ENCODE measurements at places on chromosomes 16 and 17.

DNA sequence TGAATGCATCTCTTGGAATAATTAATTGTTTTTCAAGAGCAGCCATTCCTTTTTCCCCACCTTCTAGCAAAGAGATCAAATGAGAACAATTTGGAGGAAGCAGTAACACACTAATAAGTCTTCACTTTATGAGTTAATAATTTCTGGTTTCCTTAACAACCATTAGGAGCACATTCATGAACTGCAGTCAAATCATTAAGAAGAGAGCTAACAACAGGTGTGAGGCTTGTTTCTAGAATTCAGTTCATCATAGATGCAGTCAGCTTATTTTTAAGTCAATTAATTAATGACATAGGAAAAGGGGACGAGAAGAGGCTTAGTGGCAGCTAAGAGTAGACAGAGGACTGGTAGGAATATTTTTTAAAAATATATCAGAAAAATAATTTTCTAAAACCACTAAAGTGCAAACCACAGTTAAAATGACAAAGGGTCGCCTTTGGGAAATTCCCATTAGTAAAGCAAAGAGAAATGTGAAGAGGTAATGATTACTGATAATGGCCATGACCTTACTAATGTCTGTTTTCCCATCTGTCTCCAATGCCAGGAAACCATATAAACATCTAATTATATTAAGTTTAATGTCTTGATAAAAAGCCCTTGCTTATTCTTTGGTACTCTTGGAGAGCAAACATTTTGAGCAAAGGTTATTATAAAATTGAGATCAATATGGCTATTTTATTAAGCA lies 184.2 kb downstream of the KCNJ2 start:
- DNase-seq = no peak

DNA sequence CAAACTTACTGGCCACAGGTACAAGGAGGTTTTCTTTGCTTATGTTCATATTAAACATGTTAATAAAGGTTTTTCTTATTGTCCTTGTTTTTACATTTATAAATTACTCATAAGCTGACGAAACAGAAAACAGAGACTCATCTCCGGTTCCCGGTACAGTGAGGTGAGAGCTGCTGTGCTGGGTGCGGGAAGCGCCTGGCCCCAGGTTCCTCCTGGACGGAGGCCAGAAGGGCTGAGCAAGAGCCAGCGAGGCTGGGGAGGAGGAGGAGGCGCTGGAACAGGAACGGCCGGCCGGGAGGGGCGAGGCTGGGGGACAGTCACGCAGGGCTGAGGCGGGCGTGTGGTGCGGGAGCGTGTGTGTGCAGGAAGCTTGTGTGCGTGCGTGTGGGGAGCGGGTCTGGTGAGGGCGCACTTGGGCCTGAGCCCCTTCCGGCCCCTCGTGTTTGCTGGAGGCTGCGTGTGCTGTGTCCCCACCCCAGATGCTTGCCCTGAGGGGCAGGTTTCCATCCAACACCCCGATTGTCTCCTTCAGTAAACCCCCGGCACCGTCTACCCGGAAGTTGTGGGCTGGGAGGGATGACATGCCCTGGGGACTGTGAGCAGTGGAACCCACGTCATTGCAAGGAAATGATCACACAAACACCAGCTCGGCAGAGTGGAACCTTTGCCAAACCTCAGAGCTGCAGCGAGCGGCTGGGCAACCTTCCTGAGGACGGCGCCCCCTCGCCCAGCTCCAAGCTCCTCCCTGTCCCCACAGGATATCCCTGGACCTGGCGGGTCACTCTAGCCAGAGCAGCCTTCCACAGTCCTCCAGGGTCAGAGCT lies 19.5 kb downstream of the CD7 start:
- DNase-seq = peak; percentile 97

- no peak for DNase-seq
Measured at GRCh38 chr17:66088173-66088572, 103.8 kb downstream of the CEP112 start.

GRCh38 chr17:65099941-65100315 lies 37.2 kb upstream of the RGS9 start:
- DNase-seq = peak; percentile 76

- peak; percentile 23 for DNase-seq
Measured at GRCh38 chr16:53053967-53054669, 673 bp upstream of the CHD9 start.

DNA sequence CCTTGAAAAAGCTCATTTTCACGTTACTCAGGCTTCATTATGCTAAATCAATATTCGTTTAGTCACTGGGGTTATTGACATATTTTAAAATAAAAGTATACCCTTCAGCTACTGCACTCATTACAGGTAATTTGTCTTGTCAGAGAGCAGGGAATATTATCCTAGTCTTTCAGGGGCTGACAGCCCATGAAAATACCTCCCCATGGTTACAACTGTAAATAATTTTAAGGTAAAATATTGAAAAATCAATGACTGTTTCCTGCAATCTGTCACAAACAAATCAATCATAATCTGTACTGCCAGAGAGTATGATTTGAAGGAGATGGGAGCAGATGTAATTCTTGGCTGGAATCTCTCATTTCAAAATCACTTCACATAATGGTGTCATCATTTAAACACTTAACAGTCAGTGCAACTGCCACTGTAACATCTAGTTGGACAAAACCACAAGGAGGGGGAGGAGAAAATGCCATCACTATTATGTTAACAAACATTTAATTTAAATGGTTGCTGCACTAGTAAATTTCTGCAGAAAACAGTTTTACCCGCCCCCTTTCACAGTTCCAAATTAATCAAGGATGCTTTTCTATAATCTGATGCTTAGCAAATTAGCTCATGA lies 9.3 kb upstream of the IRX5 start:
- no peak for DNase-seq

- DNase-seq = peak; percentile 11
Measured at GRCh38 chr17:51298508-51299371, 38.4 kb downstream of the UTP18 start.

DNA sequence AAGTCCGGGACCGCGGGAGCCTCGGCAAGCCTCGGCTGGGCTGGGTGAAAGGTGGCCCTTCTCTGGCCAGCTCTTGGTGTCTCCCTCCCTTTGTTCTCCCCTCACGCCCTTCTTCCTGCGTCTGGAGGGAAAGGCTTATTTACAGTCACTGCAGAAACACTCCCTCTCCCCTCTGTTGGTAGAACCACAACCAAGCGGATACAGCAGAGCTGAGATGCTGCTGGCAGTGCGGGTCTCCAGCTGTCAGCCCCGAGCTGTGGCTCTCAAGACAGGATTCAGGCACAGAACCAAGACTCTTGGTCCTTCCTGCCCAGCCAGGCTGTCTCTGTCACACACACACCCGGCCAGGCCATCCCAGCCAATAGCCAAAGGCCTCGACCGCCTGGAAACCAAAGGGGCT lies 133.3 kb downstream of the ENGASE start:
- DNase-seq = no peak

DNA sequence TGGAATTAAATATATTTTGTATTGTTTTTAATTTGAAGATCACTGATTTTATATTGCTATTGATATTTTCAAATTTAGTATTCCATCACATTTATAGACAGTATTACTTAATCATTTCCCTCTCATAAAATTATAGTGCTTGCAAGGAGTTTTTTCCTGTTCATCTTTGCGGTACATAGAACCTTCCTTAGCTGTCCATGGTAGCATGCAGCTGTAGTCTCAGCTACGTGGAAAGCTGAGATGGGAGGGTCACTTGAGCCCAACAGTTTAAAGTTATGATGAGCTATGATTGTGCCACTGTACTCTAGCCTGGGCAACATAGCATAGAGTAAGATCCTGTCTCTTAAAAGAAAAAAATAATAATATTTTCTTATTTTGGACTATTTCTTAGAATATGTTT lies 215.8 kb upstream of the CHMP6 start:
- no peak for DNase-seq

DNA sequence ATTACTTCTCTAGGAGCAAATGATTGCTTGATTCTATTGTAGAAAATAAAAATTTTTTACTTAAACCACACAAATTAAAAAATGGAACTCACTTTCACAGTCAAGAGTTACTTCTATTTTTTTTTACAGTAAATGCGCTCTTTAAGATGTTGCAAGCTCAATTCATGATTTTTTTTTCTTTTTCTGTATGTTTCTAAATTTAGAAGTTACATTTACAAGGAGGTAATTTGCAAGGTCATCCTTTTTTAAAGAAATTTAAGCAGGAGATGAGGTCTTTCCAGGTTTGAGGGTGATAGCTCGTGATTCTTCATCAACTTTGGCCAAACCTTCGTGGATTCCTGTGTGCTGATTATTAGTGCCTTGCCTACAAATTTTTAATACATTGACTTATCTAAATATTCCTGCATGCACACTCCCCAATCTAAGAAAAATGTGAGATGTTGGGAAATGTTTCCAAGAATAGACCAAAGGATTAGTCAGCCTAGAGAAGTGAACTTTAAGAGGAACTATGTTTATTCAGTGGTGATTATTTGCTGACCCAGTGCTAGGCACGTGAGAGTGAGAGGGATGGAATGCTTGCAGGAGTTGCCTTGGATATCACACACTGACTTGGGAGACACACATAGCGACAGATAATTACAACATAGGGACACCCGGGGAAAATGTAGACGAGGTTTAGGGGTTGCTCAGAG lies 429.8 kb downstream of the MAF start:
- peak; percentile 88 for DNase-seq

DNA sequence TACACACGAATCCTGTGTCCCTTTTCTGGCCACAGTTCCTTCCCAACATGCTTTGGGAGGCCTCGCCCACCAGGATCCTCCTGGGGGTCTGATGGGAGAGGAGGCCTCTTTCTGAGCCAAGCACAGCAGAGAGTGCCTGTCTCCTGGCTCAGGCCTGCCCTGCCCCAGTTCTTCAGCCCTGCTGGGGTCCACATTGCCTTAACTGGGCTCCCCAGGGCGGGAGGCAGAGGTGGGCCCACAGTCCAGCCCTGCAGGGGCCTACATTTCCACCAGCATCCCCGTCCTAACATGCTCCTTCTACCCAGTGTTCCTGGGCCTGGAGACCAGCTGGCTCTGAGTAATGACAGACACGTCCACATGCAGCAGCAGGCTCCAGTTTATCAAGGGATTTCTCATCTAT lies 29.6 kb downstream of the WNT9B start:
- no peak for DNase-seq

DNA sequence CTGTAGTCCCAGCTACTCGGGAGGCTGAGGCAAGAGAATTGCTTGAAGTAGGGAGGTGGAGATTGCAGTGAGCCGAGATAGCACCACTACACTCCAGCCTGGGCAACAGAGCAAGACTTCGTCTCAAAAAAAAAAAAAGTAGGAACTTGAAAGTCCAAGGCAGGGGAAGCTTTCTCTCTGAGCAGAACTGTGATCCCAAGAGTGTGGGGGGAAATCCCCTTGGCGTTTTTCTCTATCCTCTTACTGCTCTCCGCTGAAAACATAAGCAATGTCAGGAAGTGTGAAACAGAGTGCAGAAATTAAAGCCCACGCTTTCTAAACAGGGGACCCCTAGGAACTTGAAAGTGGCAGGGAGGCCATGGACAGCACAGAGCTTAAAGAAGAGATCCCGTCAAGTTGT lies 9.8 kb upstream of the CMTM3 start:
- DNase-seq = peak; percentile 83

GRCh38 chr17:69654981-69655855 lies 240.7 kb downstream of the MAP2K6 start:
- DNase-seq = no peak

GRCh38 chr16:70652322-70652721 lies 6.0 kb downstream of the IL34 start:
- DNase-seq = no peak

DNA sequence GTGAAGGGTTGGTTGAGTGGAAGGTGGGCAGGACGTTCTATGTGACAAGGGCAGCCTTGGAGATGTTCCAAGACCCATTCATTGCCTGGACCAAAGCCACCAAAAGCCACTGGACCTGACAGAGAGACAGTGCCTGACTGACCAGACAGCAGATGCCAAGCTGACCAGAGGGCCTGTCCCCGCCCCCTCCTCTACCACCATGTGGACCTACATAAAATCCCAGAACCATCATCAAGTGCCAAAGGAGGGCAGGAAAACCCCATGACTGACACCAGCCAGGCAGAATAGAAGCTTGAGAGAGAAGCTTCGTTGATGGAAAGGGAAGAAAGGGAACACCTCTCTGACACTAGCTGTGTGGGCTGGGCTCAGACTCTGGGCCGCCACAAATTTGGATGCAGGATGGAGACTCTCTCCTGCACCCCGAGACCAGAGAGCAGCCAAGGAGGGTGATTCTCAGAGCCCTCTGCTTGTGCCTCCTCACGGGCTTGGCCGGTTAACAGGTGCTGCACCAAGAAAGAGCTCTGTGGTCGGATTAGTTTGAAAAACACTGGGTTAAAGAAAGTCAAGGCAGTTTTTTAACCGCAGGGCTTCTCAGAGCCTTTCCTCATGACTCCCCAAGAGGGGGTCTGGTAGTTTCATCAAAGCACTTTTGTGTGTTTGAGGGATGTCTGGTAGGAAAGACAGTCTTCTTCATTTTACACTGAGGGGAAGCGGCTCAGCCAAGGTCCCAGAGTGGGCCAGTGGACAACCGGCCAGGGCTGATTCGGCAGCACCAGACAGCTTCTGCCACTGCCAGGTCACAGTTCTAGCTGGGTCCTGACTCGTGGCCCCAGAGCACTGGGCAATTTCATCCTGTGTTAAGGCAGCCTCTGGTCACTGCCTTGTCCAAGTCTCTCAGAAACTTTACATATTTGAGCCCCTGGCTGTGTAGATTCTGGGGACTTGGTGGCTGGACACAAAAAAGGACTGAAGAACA lies 1.7 kb downstream of the TNFRSF13B start:
- DNase-seq = no peak

DNA sequence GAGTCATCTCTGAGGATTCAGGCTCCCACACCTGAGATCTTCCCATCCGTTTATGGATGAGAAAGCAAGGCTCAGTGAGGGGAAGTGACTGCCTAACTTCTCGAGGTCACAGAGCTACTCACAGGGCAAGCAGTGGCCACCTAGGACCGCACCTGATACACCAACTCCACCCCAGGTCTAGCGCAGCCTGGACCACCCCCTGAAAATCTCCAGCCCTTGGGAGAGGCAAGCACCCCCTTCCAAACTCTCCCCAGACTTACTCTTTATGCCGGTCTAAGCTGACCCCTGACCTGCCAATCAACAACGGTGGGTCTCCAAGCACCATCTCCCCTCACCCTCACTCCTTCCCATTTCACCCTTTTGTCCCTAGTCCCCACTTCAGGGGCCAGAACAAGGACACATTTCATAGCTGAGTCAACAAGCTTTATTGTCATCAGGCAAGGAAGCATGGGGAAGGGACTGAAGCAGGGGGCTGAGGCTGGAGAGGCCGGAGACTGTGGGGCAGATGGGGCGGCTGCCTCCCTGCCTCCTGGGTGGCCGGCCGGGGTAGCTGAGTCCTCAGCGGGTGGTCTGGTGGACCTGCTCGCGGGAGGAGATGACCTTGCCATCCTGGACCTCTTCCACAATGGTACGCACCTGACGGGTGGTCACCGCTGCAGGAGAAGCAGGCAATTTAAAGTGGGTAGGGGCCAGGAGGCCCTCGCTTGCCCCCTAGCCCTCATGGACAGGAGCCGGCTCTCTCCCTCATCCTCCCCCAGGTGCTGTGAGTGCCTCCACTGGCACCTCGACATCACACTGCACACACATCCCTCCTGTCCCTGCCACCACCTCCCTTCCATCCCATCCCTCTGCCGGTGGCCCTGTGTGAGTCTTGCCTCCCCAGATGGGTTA lies 5.1 kb downstream of the KRT17 start:
- DNase-seq = no peak
